ENCODE measurements at places on chromosomes 11 and 22. TPM values are rescaled to one million over a fixed set of nuclear protein-coding genes. Genes with fewer than 3 reads are reported as not detected.

Gene MMP7
- not detected for total RNA-seq

DNA sequence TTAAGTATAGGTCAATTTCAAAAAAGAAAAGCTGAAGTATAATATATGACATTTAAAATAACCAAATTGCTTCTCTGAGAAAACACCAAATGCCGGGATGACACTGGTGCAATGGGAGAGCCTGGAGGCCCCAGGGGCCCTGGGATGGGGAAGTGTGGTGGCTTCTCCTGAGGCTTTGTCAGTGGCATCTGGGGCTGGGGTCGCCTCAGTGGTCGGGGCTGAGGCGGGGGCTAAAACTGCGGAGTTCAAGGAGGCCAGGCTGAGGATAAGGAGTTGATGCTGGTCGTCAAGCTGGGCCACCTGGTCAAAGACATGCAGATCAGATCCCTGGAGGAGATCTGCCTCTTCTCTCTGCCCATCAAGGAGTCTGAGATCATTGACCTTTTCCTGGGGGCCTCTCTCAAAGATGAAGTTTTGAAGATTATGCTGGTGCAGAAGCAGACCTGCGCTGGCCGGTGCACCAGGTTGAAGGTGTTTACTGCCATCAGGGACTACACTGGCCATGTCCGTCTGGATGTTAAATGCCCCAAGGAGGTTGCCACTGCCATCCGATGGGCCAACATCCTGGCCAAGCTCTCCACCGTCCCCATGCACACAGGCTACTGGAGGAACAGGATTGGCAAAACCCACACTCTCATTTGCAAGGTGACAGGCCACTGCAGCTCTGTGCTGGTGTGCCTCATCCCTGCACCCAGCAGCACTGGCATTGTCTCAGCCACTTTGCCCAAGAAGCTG lies 660.1 kb upstream of the CCDC179 start:
- H3K27me3 ChIP-seq, result no peaks in the 10 kb centered on the region
- H3K36me3 ChIP-seq, result no peaks in the 10 kb centered on the region
- no peak for DNase-seq
- peaks cover 2% of the 10 kb centered on the region for H3K4me1 ChIP-seq
- H3K4me3 ChIP-seq, result no peak overlapping the region
- no peak overlapping the region for H3K27ac ChIP-seq

DNA sequence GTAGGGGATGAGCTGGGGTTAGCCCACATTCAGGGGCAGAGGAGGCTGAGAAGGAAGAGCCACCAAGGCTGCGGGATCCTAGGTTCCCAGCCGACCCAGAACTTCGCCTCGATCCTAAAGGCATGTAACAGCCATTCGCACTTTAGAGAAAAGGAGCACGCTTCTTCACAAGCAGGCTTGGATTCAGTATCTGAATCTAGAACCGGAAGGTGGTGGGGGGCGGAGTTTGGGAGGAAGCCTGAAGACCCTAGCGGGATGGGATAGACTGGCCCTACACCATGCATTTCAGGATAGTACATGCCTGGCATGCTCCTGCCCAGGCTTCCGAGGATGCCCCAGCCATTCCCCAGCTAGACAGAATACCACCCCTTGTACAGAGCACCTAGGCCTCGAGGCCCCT lies 4.4 kb downstream of the SCARF2 start:
- peaks cover 9% of the 10 kb centered on the region for H3K36me3 ChIP-seq
- no peak for DNase-seq
- H3K27ac ChIP-seq, result no peak overlapping the region

DNA sequence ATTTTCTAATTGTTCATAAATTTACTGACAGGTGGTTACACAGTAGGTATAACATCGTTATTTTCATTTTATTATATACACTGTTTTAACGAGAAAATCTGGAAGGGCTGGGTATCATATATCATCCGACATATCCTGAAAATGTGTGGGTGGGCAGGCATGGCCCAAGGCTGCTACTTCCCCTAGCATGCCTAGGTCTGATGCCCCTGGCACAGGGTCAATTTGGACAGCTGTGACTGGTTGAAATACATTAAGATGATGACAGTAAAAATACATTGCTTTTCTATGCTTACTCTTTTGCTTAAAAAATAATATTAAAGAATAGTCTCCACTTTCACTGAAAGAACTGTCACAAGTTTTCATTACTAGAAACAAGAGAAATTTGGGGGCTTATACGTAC lies 908.8 kb downstream of the OPCML start:
- H3K27me3 ChIP-seq, result no peaks in the 10 kb centered on the region
- H3K4me3 ChIP-seq, result no peak overlapping the region
- no peaks in the 10 kb centered on the region for H3K4me1 ChIP-seq
- H3K27ac ChIP-seq, result no peak overlapping the region
- DNase-seq, result no peak

DNA sequence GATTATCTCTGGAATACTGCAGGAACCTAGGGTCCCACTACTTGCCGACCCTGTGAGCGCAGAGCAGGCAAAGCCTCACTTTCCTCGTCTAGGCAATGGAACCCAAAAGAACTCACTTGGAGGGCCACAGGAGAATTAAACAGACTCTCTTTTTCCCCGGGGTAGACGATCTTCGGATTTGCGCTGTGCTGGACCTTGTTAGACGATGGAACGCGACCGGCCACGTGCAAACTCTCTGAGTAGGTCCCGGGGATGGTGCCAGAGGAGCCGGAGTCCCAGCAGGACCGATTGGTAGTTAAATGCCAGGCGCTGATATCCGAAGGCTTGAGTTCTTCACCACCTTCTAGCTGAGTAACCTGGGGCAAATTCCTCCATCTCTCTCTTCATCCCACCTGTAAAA lies 1.0 kb upstream of the SLC1A2 start:
- peak overlapping the region; percentile 85 for H3K4me3 ChIP-seq
- peak; percentile 37 for DNase-seq
- no peaks in the 10 kb centered on the region for H3K4me1 ChIP-seq
- H3K27ac ChIP-seq, result no peak overlapping the region

Gene DMC1
- total RNA-seq, result 6.8 TPM

DNA sequence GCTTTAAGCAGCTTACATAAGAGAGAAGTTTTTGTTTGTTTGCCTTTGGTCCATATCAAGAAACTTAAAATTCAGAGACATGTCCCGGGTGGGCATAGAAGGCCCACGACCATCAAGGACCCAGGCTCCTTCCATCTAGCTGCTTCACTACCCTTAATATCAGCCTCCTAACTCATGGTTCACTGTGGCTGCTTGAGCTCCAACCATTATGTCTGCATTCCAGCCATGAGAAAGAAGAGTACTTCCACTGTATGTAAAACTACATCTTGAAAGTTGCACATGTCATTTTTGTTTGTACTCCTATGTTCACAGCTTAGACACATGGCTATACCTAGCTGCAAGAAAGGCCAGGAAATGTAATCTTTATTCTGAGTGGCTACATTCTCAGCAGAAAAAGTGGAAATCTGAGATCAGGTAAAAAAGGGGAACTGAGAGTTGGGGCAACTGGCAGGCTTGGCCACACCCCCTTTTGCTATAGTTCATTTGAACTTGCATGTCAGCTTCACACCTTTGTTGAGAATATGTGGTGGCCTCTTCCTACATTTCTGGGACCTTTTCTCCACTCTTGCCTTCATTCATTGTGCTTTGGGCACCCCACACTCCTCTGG lies 81.3 kb upstream of the TP53I11 start:
- H3K27ac ChIP-seq, result no peak overlapping the region
- no peaks in the 10 kb centered on the region for H3K4me1 ChIP-seq
- no peak overlapping the region for H3K4me3 ChIP-seq
- DNase-seq, result no peak
- no peaks in the 10 kb centered on the region for H3K36me3 ChIP-seq

Gene WNT7B
- 0.09 TPM for total RNA-seq

GRCh38 chr22:50276143-50276542 lies 6.0 kb upstream of the MAPK11 start:
- no peak overlapping the region for H3K27ac ChIP-seq
- no peaks in the 10 kb centered on the region for H3K4me1 ChIP-seq
- H3K4me3 ChIP-seq, result no peak overlapping the region
- H3K27me3 ChIP-seq, result no peaks in the 10 kb centered on the region
- peaks cover 37% of the 10 kb centered on the region for H3K36me3 ChIP-seq

DNA sequence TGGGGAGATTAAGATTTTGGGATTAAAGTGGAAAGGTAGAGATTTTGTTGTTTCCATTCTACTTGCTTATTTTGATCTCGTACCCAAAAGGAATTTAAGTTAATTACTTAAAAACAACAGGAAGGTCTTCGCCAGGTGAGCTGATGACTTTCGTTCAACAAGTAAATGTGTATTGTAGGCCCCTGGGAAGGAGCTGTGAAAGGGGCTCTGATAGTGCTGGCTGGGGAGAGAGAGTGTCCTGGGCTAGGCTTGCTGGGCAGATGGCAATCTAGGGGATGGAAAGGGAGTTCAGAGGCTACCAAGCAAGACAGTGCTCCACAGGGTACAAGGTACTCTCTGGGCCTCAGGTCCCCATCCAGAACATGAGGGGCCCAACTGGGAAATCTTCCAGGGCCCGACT lies 189.4 kb downstream of the CEP164 start:
- H3K36me3 ChIP-seq, result no peaks in the 10 kb centered on the region
- H3K4me1 ChIP-seq, result no peaks in the 10 kb centered on the region

All from H9 (cell line).